ENCODE measurements at places on chromosomes 1 and 21.
A peak's percentile ranks its signal among the peaks of the same experiment; 100 is the strongest.

- DNase-seq: no peak
Observed at GRCh38 chr1:150053926-150054325, 13.7 kb upstream of the VPS45 start.

DNA sequence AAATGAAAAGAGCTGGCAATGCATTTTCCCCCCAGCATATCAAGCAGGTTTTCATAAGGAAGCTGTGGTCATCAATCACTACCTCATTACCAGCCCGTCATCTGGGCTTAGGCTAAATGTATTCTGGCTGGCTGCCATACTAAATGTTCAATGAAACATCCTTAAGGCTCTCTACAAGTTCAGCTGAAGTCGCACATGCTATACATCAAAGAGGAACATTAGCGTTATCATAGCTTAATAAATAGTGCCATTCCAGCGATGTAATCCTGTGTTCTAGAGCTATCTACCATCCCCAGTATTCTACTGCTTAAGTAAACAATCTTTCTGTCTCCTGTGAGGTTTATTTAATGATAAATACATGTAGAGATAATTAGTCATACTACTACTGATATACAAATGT, 288.8 kb downstream of the DPYD start:
- DNase-seq: peak; percentile 31

DNA sequence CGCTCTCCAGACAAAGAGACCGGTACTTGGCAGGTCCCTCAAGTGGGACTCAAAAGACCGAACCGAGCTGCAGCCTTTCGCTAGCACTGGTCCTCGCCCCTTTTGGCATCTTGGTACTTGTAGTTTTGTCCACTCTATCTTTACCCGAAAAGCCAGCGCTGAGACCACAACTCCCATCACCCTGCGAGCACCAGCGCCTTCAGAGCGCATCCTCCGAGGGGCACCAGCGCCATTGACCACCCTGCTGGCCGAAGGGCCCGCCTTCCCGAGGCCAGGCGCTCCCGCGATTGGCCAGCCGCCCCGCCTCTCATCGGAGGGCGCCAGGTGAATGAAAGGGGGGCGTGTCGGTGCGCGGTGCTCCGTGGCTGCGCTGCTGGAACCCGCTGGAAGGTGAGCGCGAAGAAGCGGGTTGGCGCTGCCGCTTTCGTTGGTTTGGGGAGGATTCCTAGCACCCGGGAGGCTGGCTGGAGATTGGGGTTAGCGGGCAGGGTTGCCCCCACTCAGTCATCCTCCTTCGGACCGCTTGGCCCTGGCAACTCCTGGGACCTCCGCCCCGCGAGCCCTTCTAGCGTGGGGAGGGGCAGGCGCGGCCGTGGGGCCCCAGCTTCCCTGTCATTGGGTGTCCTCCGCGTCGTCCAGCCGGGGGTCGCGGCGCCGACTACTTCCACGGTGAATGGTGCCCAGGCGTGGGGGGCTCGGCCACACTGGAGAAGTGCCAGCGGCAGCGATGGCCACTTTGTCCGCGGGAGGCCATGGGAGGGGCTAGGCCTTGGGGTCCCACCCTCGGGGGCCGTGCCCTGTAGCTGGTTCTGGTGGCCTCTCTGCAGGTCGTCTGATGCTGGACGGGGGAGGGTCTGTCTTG, at the start of gene ZBTB8B:
TSS of gene ZBTB8B (plus strand) at position 357 of the 862 bp plus-strand sequence. CDS start 5,553 bp downstream, outside the sequence.
- DNase-seq: peak; percentile 39

GRCh38 chr1:160629286-160630210, 17.3 kb downstream of the SLAMF1 start:
- no peak for DNase-seq

DNA sequence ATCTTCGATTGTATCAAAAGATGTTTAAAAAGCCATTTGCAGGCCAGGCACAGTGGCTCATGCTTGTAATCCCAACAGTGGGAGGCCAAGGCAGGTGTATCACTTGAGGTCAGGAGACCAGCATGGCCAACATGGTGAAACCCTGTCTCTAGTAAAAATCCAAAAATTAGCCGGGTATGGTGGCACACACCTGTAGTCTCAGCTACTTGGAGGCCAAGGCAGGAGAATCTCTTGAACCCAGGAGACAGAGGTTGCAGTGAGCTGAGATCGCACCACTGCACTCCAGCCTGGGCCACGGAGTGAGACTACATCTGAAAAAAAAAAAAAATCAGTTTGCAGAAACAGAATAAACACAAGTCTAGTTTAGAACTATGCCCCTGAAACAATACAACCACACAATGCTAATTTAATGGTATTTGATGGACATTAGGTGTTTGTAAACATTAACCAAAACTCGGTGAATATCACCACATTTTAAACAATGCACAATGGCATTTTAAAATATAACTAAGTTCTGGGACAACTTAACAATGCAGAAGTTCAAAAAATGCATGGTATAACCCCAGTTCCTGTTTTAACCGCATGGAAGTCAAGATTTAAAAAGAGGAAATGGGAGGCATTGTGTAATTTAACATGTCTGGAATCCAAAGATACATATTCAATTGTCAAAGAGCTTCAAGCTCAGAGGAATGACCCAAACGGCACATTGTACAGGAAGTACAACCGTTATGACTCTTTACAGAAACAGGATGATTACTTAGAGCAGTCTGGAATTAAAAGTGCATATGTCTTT, 7.1 kb upstream of the PTTG1IP start:
- DNase-seq: peak; percentile 44

- DNase-seq: peak; percentile 55
Observed at GRCh38 chr21:33266050-33266788, at the start of gene IL10RB. Gene IL10RB (plus strand): TSS chr21:33266367. CDS start chr21:33266466, 99 bp downstream.

DNA sequence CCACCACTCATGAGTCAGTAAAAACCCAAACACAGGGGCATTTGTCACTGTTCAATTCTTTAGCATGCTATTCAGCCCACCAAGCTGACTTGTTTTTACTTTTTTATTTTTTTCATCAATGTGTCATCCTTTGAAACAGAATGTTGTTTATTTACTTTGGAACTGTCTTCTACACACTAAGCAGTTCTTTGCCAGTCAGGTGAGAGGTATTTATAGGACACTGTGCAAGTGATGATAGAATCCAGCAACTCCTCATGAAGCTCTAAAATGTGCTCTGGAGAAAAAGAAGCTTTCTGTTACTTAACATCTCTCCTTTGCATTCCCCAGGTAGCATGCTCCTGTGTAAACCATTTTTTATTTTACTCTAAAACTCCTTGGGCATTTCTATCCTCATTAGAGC, 582.0 kb upstream of the TMPRSS15 start:
- DNase-seq: no peak

DNA sequence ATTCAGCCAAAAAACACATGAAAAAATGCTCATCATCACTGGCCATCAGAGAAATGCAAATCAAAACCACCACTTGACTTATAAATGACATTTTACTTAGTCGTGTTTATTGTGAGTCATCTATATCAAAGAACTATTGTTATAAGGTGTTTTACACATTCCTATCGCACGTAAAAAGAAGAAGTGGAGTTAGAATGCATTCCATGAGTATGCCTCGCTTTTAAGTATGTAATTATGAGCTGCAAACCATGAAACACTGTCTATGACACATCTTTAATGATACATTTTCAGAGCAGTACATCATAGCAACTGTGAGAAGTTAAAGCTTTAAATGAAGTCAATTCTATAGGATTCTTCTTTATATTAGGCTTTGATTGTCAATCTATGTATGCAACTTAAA, 614.3 kb upstream of the ADAMTS5 start:
- DNase-seq: peak; percentile 93

- no peak for DNase-seq
Observed at GRCh38 chr21:14383596-14384180, 742 bp upstream of the HSPA13 start.

GRCh38 chr1:43147625-43148327, 24.3 kb downstream of the EBNA1BP2 start:
- DNase-seq: peak; percentile 66

DNA sequence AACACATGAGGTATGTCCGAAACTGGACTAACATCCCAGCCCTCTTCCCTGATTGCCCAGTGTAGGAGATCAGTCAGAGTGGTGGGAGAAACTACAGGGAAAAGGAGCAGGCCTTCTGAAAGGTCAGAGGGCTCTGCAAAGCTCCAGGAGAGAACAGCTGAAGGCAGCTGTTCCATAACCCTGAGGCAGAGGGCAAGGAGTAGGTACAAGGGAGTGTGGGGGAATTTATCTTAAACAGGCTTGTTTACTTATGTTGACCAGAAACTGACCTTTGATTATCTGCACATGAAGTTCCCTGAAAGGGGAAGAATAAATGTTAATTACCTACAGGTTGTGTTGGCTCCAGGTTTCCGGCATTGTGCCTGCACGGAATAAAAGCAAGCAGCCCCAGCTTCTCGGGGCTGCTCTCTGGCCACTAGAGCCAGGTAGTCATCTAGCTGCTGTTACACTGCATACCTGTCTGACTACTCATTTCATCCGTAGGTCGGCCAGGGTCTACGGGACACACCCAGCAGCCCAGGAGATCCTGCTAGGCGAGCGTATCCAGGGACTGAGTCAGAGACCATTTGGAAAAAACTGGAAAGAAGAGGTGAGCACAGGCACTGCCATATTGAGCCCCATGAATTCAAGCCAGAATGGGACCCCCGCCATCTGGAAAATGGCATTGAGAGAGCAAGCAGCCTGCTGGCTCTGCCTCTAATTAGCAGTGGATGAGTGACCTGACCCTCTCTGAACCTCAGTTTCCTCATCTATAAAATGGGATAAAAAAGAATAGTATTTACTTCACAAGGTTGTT, 14.9 kb upstream of the PAQR7 start:
- DNase-seq: peak; percentile 92

- no peak for DNase-seq
Observed at GRCh38 chr1:90650401-90650800, 66.7 kb downstream of the BARHL2 start.

All from foreskin keratinocyte (primary cell).